ENCODE measurements at places on chromosomes 7 and 10. TPM values are rescaled to one million over a fixed set of nuclear protein-coding genes. Genes with fewer than 3 reads are reported as not detected.
A peak's percentile ranks its signal among the peaks of the same experiment; 100 is the strongest.

- DNase-seq = no peak
Observed at GRCh38 chr7:34655384-34655783, 2.6 kb upstream of the NPSR1 start.

DNA sequence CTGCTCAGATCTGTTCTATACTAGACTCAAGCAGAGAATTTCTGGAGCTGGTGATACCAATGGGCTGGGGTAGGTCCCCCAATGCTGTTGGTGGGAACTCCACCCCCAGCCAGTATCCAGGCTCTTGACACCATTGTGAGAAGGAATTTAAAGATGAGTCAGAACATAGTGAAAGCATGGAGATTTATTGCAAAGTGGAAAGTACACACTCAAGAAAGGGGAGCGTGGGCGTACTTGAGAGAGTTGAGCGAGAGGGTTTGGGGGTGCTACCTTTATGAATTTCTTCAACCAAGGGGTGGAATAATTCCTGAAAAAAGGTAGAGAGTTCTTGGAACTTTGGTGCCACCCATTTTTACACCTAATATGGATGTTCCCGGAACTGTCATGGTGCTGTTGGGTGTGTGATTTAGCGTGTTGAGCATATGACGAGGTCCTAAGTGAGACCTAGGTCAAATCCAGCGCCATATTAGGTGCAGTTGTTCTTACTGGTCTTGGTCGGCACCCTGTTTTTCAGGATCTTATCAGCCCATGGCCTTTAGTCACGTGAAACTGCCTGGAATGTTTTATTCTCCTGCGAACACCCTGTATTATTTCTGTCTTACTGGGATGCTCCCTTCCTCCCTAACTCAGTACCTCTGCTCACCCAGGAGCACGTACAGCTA, 122.0 kb upstream of the AHR start:
- no peak for DNase-seq

- no peak for DNase-seq
Observed at GRCh38 chr7:5657901-5658300, 123.6 kb downstream of the RNF216 start.

CYP26C1 gene
- not detected for total RNA-seq

BAIAP2L1 gene
- total RNA-seq = 19.3 TPM

- no peak for DNase-seq
Observed at GRCh38 chr7:91043924-91044645, 220.1 kb upstream of the FZD1 start.

GPR26 gene
- not detected for total RNA-seq

DNA sequence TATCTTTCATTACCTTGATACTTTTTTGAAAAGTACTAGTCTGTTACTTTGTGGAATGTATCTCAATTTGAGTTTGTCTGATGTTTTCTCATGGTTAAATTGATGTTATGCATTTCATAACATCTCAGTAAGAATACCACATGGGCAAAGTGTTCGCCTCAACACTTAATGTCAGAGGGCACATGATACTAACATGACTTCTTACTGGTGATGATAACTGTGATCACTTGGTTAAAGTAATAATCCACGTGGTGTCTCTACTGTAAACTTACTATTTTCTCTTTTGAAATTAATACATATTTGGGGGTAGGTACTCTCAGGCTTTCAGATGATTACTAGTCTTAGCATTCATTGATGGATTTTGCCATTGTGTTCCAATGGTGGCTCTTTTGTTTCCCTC, 2.2 kb downstream of the SDHAF3 start:
- DNase-seq = no peak

DNA sequence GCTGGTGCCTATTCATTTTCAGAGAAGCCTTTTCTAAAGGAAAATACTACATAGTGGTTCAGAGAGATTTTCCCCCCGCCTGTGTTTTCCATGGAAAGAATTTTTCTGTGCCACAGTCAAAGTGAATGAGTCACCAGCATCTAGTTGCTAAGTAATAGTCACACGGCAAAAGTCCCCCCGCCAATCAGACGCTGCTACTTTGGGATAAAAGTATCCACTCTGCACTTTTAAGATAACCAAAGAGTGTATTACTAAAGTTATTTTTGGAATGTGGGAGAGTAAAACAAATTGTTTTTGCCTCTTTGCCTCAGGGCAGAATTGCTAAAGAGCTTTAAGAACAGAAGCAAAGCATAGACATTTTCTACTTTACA, 23.5 kb downstream of the ABLIM1 start:
- DNase-seq = peak; percentile 98

MCM10 gene
- total RNA-seq = 9.4 TPM

GRCh38 chr7:118305671-118306070, 81.2 kb downstream of the ANKRD7 start:
- no peak for DNase-seq

MRC1 gene
- not detected for total RNA-seq

PLOD3 gene
- 69.0 TPM for total RNA-seq

HHEX gene
- total RNA-seq = not detected
